ENCODE measurements at places on chromosomes 13 and 19.

DNA sequence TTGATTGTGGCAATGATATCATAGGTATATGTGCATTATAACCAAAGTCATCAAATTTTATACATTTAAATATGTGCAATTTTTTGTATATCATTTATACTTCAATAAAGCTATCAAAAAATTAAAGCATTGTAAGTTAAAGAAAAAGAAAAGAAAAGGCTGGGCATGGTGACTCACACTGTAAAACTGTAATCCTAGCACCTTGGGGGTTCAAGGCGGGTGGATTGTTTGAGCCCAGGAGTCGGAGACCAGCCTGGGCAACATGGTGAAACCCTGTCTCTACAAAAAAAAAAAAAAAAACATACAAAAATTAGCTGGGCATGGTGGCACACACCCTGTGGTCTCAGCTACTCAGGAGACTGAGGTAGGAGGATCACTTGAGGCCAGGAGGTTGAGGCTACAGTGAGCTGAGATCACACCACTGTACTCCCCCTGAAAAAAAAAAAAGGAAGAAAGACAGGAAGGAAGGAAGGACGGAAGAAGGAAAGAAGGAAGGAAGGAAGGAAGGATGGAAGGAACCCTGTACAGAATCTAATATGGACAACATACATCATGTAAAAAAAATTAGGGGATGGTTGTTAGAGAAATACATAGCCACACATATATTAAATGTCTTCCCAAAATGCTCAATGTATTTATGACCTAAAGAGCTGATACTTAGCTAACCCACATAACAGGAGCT lies 21.7 kb upstream of the SLC25A30 start:
- no peak for DNase-seq

- no peak for DNase-seq
Measured at GRCh38 chr13:29756506-29756905, 93.9 kb downstream of the UBL3 start.

- DNase-seq, result no peak
Measured at GRCh38 chr13:32824061-32824460, 192.2 kb upstream of the KL start.

- peak; percentile 70 for DNase-seq
Measured at GRCh38 chr19:33143897-33144405, 12.0 kb downstream of the WDR88 start.

Measured in CD14-positive monocyte (primary cell).